Cortex of kidney (tissue), 1 donor: ENCODE measurements at places on chromosomes 5 and 9.

GRCh38 chr5:122412966-122413365, 100.9 kb downstream of the SNCAIP start:
- no peak for DNase-seq

DNA sequence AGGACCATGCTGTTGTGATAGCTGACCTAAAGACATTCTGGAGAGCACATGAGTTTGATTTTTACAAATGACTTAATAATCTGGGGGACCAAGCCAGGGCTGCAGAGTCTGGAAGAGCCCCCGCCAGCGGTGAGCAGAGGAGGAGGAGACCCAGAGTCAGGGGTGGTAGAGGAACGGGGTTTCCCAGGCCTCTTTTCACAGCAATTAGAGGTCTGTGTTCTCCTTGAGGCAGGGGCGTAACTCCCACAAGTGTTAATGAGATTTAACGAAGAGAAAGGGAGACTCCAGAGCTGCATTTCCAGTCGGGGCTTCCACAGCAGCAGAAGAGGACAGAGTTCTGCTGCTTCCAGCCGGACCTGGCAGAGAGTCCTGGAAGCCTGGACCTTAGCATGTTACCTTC, 137.9 kb upstream of the SLC24A2 start:
- no peak for DNase-seq

DNA sequence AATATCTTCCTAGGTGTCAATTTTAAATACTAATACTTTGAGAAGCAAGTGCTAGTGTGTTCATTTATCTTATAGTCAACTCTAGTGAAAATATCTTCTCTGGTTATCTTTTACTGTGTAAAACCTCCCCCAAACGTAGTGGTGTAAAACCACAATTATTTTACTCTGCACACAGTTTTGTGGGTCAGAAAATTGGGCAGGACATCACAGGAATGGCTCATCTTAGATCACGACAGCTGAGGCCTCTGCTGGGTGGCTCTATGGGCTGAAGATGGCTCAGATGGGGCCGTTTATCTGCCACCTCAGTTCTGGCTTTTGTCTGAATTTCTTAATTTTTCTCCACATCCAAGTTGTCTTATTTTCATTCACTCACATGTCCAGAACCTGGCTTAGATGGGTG, 457.2 kb upstream of the ACTBL2 start:
- no peak for DNase-seq

DNA sequence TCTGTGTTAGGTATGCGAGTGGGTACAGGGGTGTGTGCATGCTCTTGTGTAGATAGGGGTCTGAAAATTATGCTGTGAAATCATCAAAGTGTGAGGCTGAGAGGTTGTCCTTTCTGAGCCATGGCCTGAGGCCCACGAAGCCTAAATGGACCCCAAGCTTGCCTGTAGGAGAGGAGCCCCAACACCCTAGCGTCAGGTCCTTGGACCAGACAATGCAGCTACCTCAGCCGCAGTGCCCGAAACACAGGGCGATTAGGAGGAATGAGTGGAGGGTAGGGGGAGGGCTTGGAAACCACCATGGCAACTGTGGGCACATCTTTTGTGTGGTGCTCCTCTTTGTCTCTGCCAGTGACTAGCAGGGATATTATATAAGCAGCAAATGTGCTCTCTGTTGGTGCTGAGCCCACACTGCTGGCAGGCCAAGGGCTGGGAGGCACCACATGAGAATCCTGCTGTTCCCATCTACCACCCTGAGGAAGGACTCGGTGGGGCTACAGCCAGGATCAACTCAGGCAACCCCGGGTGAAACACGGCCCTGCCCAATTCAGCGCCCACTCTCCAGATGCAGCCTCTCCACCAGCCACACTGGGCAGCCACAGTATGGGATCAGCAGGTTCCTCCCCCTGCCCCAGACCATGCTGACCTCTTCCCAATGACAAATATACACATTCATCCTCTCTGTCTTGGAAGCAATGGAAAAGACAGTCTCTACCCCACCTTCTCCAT, 84.6 kb upstream of the FSTL4 start:
- DNase-seq: no peak

DNA sequence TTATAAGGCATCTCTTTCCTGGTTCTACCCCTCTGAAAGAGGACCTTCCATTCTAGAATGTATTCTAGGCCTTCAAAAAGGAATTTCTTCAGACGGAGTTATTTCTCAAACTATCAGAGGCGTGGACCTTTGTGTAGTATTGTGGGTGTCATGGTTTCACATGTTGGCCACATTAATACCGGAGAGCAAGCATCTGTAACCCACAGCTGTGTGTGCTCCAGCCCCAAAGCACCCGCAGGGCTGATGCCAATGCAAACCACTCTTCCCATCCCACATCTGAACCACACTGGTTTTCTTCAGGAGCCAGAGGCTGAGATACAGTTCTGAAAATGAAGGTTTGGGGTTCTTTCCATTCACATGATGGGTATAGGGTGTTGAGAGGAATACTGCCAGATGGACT, 127.1 kb downstream of the BNC2 start:
- DNase-seq: no peak

GRCh38 chr5:68562308-68562707, 346.8 kb downstream of the PIK3R1 start:
- no peak for DNase-seq

GRCh38 chr5:108345541-108346171, 36.2 kb downstream of the FBXL17 start:
- DNase-seq: no peak

- no peak for DNase-seq
Measured at GRCh38 chr9:33178972-33179697, 12.0 kb upstream of the B4GALT1 start.

- DNase-seq: no peak
Measured at GRCh38 chr5:30040488-30041118, 1152.9 kb upstream of the CDH6 start.

DNA sequence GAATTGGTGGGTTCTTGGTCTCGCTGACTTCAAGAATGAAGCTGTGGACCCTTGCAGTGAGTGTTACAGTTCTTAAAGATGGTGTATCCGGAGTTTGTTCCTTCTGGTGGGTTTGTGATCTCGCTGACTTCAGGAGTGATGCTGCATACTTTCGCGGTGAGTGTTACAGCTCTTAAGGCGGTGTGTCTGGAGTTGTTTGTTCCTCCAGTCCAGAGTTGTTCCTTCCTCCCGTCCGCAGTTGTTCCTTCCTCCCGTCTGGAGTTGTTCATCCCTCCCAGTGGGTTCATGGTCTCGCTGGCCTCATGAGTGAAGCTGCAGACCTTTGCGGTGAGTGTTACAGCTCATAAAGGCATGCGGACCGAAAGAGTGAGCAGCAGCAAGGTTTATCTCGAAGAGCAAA, 159.6 kb upstream of the ADAMTSL1 start:
- no peak for DNase-seq

GRCh38 chr9:97555164-97555563, 53.7 kb downstream of the TMOD1 start:
- DNase-seq: no peak

DNA sequence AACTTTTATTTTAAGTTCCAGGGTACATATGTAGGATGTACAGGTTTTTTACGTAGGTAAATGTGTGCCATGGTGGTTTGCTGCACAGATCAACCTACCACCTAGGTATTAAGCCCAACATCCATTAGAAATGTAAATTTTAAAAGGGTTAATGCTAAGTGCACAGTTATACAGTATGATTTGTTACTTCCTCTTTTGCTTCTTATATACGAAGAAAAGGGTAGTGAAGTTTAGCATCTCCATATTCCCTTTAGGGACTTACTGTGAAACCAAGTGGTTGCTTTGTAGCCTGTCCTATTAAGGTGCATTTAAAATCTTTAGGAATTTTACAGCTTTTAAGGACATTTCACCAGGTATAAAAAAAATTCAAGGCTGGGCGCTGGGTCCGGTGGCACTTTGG, 46.4 kb downstream of the RBM27 start:
- DNase-seq: no peak

DNA sequence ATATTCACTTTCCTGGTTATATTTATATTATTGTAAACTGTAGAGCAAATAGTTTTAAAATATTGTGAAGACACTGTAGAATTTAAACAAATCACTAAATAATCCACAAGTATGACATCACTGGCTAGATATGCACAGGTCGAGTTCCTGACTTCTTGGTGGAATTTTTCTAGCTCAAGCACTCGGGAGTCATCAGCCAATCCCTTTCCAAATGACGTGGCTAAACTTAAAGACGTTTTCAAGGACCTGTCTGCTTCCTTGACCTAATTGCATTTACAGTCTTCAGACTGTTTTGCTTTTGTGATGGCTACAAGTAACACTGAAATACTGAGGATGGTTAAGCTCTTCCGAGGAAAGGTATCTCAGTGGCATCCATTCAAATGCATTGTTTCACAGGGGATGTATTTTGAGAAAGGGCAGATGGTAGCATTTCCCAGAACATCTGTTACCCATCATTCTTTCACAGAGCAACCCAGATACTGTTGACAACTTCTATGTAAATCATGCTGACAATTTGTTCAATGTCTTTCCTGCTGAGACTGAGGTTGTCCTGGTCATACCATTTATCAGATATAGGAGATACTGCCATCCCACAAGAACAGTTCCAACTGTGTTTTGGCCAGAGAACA, 262.8 kb downstream of the CDH10 start:
- no peak for DNase-seq

GRCh38 chr9:76615177-76615603, 149.0 kb upstream of the PCA3 start:
- no peak for DNase-seq

DNA sequence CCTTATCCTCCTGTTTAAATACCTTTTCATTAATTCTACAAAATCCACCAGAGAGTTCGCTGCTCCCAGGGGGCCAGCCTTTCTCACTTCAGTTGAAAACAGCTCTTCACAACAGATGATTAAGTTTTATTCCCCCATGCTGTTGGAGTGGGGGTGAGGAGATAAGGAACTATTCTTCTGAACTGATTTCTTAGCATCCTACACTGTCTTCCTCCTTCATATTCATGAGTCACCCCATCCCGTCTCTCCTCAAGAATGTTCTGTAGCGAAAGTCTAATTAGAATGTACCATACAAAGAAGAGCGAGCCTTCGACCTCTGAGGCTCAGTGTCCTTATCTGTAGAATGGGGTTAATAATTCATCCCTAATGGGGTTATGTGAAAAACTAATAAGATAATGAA, 138.0 kb downstream of the PIK3R1 start:
- no peak for DNase-seq

DNA sequence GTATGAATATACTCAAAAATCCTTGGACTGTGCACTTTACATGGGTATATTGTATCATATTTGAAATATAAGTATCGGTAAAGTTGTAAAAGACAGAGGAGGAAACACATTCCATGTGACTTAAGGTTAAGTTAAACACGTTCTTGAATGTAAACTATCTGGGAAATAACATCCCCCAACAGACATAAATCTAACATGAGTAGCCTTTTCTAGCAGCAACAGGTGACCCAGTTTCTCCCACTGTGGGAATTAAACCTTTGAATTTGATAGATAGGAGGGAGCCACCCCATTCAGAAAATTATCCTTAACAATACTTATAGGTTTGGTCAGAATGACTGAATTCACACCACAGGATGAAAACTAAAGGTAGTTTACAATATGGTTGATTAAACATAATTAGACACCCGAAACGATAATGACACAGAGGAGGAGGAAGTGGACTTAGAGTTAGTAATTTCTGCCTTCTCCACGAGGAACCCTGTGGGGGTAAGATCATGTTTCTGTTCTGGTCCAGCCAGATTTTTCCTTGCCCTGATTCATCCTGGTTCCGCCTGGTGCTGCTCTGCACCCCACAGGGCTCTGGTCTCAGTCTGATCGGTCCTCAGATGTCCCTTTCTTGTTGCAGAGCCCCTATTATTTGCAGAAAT, 84.6 kb upstream of the DNAH5 start:
- DNase-seq: no peak

DNA sequence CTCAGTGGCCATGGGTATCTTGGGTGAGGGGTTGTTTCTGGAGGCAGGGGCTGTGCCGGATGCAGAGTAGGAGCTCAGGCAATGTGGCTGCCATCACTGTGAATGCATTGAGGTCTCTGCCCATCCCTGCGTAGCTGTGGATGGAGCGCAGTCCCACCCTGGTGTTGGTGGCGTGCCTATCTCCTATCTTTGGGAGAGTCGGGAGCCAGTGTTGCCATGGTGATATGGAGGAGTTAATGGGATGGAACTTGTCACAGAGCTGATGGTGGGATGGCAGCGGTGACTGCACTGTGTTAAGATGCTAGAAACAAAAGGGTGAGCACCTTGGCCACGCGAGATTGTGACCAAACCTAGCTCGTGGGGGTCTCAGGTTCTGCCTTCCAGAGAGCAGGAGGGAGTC, 197.3 kb downstream of the MELK start:
- no peak for DNase-seq

- no peak for DNase-seq
Measured at GRCh38 chr9:121312169-121312568, 44.2 kb downstream of the GSN start.

DNA sequence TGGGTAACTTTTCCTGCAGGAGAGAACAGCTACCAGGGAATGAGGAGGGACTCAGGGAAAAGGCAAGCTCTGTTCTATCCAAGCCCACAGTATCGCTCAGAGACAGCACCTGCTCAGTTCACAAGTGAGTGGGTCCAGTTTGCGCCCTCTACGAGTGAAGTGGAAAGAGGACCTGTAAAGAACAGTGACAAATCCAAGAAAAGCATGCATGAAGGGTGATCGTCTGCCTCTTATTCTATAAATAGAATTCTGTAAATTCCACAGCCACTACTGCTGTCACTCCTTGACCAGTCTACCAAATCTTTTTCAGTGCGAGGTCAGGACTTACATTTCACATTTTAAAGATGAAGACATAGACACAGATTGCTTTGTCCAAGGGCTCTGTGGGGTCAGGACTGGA, 117.5 kb downstream of the ENTREP1 start:
- no peak for DNase-seq

- no peak for DNase-seq
Measured at GRCh38 chr5:112533362-112533761, 114.3 kb upstream of the EPB41L4A start.

GRCh38 chr5:74289691-74290090, 350.8 kb downstream of the ENC1 start:
- no peak for DNase-seq

- DNase-seq: no peak
Measured at GRCh38 chr9:88745276-88746001, 210.5 kb downstream of the NXNL2 start.

GRCh38 chr5:103674739-103675138, 112.2 kb upstream of the NUDT12 start:
- DNase-seq: no peak

- no peak for DNase-seq
Measured at GRCh38 chr5:2709976-2710689, 41.3 kb downstream of the IRX2 start.

GRCh38 chr9:108857572-108857971, 1.8 kb upstream of the ACTL7B start:
- no peak for DNase-seq
